Hematopoietic multipotent progenitor cell treated with erythropoietin and hydrocortisone succinate and interleukin-3 and kit ligand, for 6 days (in vitro differentiated cells): ENCODE measurements at places on chromosomes 1 and 21.

DNA sequence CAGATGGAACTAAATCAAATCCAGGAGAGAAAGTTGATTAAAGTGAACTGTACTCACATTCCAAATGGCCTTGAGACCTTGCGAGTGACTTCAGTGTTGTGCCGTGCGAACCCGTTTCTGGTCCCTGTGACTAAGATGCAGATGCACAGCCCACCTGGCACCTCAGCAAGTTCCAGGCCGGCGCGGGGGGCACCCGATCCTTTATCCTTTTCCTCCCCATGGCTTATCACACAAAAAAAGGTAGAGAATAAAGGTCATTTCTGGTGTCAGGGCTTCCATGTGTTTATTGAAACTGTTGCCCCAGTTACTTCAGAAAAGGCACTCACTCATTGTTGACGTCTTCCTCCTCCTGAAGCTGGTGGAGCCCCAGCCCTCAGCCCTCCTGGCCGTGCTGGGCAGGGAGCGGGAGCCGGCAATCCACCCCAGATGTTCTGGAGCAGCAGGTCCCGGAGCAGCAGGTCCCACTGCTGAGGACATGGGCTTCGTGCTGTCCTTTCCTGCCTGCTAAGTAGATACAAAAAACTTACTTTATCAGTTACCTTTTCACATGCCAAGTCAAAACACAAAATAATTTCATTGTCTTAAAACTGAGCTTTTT lies 53.0 kb downstream of the PCNT start:
- DNase-seq, result no peak

- DNase-seq, result no peak
These were observed 64.4 kb downstream of the UMODL1 start for GRCh38 chr21:42135386-42136052.

DNA sequence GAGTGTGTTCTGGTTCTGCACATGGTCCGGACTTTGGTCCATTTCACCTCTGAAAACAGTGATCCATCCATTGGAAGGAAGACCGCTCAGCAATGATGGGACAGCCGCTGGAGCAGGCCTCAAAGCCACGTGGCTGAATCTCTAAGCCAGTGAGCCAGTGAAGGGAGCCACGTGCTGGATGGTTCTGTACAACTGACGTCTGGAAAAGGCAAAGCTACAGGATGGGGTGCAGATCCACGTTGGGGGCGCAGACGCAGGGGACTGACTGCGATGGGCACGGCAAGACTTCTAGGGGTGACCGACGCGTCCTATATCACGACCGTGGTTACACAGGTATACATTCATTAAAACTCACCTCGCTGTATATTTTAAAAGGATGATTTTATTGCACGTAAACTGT lies 10.2 kb upstream of the ARHGEF16 start:
- DNase-seq, result no peak

DNA sequence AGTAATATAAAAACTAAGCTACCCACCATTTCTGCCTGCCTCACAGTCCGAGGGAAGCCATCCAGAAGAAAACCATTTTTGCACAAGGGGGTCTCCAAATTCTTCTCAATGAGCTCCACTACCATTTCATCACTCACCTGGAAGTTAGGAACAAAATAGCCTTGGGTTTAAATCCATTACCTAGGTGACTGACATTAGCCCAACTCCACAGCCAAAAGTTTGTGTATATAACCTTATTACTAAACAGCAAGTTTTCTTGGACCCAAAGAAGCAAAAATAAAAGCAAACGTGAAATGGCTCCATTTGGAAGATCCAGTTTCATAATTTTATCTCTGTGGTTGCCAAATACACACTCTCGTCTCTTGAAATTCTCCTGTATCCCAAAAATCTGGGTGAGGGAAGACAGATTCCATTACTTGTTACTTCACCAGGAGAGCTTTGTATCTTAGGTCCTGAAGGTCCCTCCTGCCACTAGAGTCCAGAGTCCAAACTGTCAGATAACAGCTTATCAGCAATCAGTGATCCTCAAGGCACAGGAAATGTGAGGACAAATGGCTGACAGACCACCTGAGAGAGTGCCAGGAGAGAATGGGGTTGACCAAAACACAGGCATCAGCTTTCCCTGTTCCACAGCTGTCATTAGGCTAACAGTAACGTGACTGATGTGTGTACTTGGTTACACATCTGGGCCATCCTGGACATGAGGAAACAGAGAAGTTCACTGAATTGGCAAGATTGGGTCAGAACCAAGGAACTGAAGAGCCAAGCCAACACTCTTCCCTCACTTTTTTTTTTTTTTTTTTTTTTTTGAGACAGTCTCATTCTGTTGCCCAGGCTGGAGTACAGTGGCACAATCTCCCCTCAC lies 14.9 kb downstream of the AK2 start:
- no peak for DNase-seq

- peak; percentile 38 for DNase-seq
These were observed 7.1 kb upstream of the GNPAT start for GRCh38 chr1:231233735-231234417.

- peak; percentile 30 for DNase-seq
These were observed 195.2 kb downstream of the TOMM20 start for GRCh38 chr1:234933475-234933874.

- no peak for DNase-seq
These were observed 154.1 kb upstream of the ETV3 start for GRCh38 chr1:157292302-157292701.

GRCh38 chr1:112502826-112503225 lies 5.9 kb upstream of the WNT2B start:
- DNase-seq, result no peak

DNA sequence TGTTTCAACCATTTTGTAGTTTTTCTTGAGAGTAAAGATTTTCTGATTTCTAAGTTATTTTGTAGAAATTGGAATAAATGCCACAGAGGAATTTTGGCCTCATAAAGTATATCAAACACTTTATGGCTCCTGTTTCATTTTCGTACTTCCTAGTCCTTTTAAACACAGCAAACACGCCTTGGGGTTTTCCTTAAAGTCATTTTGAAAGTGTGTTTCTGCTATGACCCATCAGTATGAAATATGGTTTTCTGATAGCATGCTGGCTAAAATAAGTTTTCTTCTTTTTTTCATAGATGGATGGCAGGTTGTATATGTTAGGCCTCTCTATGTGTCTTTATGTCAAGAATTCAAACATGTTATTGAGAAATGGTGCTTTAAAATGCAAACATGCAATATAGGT lies 940.1 kb upstream of the TMPRSS15 start:
- DNase-seq, result no peak

- DNase-seq, result no peak
These were observed 112.4 kb upstream of the VANGL1 start for GRCh38 chr1:115529216-115529897.

GRCh38 chr21:43364851-43365424 lies 62.0 kb downstream of the SIK1 start:
- no peak for DNase-seq

DNA sequence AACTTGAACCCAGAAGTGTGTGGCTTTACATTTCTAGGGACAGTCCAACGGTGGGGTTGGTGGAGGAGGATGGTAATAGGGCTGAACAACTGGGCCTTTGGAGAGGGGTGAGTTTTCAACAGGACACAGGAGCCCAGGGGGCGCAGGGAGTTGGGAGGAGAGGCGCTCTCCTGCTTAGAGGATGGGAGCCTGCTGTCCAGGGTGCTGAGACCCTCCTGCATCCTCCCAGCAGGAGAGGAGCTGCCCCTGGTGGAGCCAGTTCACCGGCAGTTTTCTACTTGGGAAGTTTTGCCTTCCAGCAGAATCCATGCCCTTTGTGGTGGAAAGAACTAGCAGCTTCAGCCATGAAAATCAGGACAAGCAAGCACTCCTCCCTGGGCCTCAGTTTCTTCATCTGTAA lies 8.6 kb downstream of the KCNC4 start:
- DNase-seq, result no peak

- no peak for DNase-seq
These were observed 99.5 kb upstream of the BACE2 start for GRCh38 chr21:41068496-41068895.

GRCh38 chr1:160567858-160568682 lies 11.2 kb downstream of the CD84 start:
- DNase-seq, result peak; percentile 85

DNA sequence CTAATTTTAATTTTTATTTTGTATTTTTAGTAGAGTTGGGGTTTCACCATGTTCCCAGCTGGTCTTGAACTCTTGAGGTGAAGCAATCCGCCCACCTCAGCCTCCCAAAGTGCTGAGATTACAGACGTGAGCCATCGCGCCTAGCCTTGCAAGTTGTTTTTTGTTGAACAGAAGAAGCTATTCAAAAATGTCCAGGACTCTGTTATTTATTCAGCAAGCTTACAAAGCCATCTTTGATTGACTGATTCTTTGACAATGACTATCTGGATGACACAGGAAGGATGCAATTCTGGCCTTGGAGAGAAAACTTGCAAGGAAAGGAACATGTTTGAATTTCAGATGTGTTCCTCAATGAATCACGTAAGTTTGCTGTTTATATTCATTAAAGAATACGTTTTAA lies 63.5 kb downstream of the MAP3K7CL start:
- DNase-seq, result no peak

DNA sequence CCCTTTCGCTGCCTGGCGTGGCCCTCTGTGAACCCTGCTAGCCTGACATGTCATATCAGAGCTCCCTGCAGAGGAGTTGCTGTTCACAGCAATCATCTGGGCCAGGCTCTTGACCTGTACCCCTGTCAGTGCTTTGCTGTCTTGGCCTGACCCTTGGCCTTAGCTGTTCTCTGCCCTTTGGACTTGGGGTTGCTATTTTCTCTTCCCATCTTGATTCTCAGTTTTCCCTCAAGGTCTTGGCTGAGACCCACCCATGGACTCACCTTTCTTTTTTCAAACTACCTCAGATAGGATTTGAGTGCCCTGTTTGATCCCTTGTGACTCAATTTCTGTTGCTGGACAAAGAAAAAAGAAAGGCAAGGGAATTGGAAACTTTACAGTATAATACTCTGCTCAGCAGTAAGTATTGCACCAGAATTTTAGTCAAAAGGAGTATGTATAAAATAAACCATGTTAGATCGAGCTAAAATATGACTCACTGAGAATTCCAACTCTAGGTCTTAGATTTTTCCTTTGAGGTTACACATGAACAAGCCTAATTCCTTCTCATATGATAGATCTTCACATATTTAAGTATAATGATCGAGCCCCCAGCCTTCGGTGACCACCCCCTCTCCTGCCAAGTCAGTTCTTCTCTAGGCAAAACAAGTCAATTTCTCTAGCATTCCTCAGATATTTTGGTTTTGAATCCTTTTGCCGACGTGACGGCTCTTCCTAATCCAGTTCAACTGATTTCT lies 110.5 kb downstream of the NGF start:
- no peak for DNase-seq

DNA sequence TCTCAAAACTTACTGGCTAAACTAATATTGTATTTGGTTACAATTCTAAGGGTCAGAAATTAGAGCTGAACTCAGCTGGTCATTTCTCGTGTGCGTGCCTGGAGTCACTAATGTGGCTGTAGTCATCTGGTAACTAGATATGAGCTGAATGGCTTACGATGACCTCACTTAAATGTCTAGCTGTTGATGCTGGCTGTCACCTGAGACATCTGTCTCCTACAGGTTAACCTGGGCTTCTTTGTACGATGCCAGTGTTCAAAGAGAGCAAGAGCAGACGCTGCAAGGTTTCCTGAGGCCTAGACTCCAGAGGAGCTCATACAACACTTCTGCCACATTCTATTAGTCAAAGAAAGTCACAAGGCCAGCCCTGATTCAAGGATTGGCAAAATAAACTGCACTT lies 17.1 kb upstream of the ALG6 start:
- DNase-seq, result no peak

DNA sequence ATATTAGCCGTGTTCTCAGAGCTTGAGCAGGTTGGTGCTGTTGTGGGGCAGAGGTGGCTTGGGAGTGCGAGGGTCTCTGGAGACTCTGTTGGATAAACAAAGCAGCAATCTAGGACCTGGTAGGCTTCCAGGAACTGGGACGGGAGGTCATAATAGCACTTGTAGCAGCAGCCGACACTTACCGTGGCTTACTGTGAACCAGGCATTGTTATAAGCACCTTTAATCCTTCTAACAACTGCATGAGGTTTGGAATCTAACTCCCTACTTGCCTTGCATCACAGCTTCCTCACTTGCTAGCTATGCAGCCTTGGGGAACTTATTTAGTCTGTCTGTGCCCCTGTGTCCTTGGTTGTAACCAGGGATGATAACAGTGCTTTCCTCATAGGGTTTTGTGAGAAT lies 94.9 kb downstream of the NAV1 start:
- no peak for DNase-seq
